Activated CD4-positive, alpha-beta T cell treated with anti-CD3 and anti-CD28 coated beads for 36 hours (primary cell): ENCODE measurements at places on chromosomes 5 and 9. TPM values are rescaled to one million over a fixed set of nuclear protein-coding genes. Genes with fewer than 3 reads are reported as not detected.
A peak's percentile ranks its signal among the peaks of the same experiment; 100 is the strongest.

- no peak for DNase-seq
- no peak overlapping the region for H3K27ac ChIP-seq
- H3K4me1 ChIP-seq, result peaks cover 48% of the 10 kb centered on the region
- peaks cover 6% of the 10 kb centered on the region for H3K36me3 ChIP-seq
- H3K27me3 ChIP-seq, result no peaks in the 10 kb centered on the region
These were observed 71.3 kb downstream of the LMNB1 start for GRCh38 chr5:126848253-126848652.

GRCh38 chr5:10800852-10801251 is 39.8 kb upstream of the DAP start:
- H3K4me1 ChIP-seq, result peaks cover 4% of the 10 kb centered on the region
- H3K27me3 ChIP-seq, result peaks cover 19% of the 10 kb centered on the region
- H3K27ac ChIP-seq, result no peak overlapping the region
- no peak overlapping the region for H3K4me3 ChIP-seq

Gene IL12B
- not detected for total RNA-seq

Gene CDHR2
- 0.37 TPM for total RNA-seq

- H3K36me3 ChIP-seq, result peaks cover 3% of the 10 kb centered on the region
- peaks cover 9% of the 10 kb centered on the region for H3K4me1 ChIP-seq
- no peaks in the 10 kb centered on the region for H3K27me3 ChIP-seq
- DNase-seq, result peak; percentile 73
- no peak overlapping the region for H3K4me3 ChIP-seq
- H3K27ac ChIP-seq, result no peak overlapping the region
These were observed 6.9 kb downstream of the CCL19 start for GRCh38 chr9:34684145-34684544.

Gene SHISAL2B
- total RNA-seq, result not detected

DNA sequence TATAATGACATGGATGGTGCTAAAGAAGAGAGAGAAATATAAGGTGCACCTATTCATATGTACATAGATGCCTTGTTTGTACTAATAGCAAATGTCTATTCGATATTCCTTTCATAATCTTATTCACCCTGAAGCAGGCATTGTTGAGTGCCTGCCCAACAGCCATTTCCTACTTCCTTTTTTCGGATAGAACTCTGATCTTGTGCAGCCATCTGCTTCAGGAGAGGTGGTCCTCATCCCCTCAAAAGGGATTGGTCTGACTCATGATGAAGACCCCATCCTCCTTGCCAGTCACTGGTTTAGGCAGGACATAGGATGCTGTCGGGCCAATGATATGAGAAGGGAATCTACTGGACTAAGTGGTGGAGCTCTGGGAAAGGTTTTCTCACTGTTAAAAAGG is 8.4 kb upstream of the RANBP3L start:
- H3K27ac ChIP-seq, result no peak overlapping the region
- no peak for DNase-seq
- no peak overlapping the region for H3K4me3 ChIP-seq
- H3K36me3 ChIP-seq, result no peaks in the 10 kb centered on the region

- peaks cover 70% of the 10 kb centered on the region for H3K36me3 ChIP-seq
- no peaks in the 10 kb centered on the region for H3K27me3 ChIP-seq
- peak overlapping the region; percentile 83 for H3K27ac ChIP-seq
- H3K4me1 ChIP-seq, result peaks cover 60% of the 10 kb centered on the region
- no peak for DNase-seq
- peak overlapping the region; percentile 6 for H3K4me3 ChIP-seq
These were observed 8.9 kb downstream of the MTRR start for GRCh38 chr5:7877851-7878250.

DNA sequence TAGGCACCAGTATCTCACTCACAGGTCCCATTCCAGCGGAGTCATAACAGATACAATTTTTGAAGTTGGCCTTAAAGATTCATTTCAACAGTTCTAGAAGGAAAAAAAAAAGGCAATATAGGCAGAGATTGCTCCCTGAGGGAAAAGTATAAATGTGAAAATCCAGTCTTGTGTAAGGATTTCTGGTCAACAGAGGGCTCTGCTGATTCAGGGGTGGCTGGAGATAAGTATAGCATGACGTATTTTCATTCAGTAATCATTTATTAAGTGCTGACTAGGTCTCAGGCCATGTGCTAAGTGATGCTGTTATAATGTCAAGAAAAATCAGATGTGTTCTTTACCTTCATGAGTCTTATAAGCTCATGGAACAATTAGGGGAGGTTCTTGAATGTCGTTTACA is 377.3 kb upstream of the MEF2C start:
- no peak for DNase-seq
- H3K4me3 ChIP-seq, result no peak overlapping the region
- H3K27me3 ChIP-seq, result peaks cover 4% of the 10 kb centered on the region

Gene PAEP
- not detected for total RNA-seq

GRCh38 chr5:19770396-19770795 is 217.6 kb downstream of the CDH18 start:
- no peak for DNase-seq
- H3K4me1 ChIP-seq, result no peaks in the 10 kb centered on the region
- no peaks in the 10 kb centered on the region for H3K36me3 ChIP-seq

- no peak overlapping the region for H3K4me3 ChIP-seq
- no peak for DNase-seq
- no peaks in the 10 kb centered on the region for H3K27me3 ChIP-seq
- H3K36me3 ChIP-seq, result no peaks in the 10 kb centered on the region
These were observed 9.0 kb downstream of the OR2S2 start for GRCh38 chr9:35948901-35949318.

DNA sequence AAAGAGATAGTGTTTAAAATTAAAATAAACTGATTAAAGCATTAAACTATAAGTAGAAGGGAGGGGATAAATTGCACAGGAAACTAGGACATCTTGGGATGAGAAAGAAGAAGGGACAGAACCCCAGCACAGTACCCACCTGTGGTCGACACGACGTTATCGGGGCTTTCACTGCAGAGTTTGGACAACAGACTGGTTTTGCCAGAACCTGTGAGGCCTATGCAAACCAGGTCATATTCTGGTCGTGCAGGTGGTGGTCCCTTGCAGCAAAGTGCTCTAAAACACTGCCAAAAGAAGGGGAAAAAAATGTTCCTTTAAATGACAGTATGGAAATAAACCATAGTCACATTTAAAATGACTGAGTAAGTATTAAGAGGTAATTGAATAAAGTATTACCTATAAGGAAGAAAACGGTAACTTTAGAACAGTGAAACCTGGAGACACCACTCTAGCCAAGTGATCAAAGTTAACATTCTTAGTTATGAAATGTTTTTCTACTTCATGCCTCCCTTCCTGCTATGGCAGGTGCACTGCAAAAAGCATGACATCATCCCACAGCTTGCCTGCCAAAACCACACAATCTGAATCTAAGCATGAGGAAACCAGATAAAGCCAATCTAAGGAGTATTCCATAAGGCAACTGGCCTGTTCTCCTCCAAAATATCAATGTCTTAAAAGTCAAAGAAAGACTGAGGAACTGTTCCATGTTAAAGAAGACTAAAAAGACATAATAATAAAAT is 138.6 kb downstream of the ARL15 start:
- H3K36me3 ChIP-seq, result peaks cover 52% of the 10 kb centered on the region
- no peaks in the 10 kb centered on the region for H3K27me3 ChIP-seq
- no peak for DNase-seq
- no peak overlapping the region for H3K27ac ChIP-seq

Gene COX7C
- 438 TPM for total RNA-seq

DNA sequence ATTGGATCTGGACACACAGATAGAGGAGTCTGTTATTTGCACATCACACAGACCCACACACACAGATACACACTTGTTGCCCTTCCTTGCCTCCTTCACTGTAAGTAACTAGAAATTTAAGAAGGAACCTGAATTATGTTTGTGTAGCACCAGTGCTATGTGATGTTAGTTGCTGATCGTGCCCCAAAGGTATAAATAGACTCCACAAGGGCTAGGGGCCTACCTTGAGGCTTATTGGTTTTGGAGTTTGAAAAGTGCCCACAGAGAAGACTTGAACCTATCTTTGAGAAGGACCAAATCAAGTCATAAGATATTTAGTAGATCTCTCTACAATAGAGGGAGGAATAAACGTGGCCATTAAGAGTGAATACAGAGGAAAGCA is 8.8 kb upstream of the TGFBI start:
- H3K4me3 ChIP-seq, result no peak overlapping the region
- H3K27ac ChIP-seq, result no peak overlapping the region
- no peak for DNase-seq
- H3K27me3 ChIP-seq, result peaks cover 22% of the 10 kb centered on the region
- H3K36me3 ChIP-seq, result no peaks in the 10 kb centered on the region

GRCh38 chr5:36855141-36855495 is 21.5 kb upstream of the NIPBL start:
- H3K27me3 ChIP-seq, result peaks cover 6% of the 10 kb centered on the region
- no peaks in the 10 kb centered on the region for H3K36me3 ChIP-seq
- peaks cover 3% of the 10 kb centered on the region for H3K4me1 ChIP-seq
- no peak overlapping the region for H3K4me3 ChIP-seq
- DNase-seq, result no peak
- no peak overlapping the region for H3K27ac ChIP-seq

DNA sequence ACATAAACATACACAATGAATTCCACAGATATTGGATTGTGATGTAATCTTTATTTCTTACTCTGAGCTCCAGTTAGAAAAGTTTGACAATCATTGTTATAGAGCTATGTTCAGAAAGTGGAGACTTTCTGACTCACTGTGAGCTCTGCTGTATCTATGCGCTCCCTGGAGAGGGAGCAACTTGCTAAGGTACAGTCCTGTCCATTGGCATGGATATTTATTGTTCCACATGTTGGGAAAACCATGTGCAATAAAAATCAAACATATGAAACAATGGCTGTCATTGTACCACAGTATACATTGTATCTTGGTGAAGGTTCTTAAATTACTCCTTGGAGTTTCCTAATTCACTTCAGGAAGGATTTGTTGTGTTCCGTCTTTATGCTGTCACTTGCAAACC is 26.8 kb downstream of the NMRK1 start:
- no peak overlapping the region for H3K27ac ChIP-seq
- H3K36me3 ChIP-seq, result peaks cover 19% of the 10 kb centered on the region
- H3K27me3 ChIP-seq, result no peaks in the 10 kb centered on the region
- H3K4me3 ChIP-seq, result no peak overlapping the region
